NCI-H2107 (cell line): ENCODE measurements at places on chromosomes 12 and 14.
A peak's percentile ranks its signal among the peaks of the same experiment; 100 is the strongest.

GRCh38 chr12:54593725-54594124, 5.3 kb upstream of the PPP1R1A start:
- no peak for DNase-seq

GRCh38 chr12:49111206-49111605, 559 bp upstream of the LMBR1L start:
- DNase-seq, result no peak

GRCh38 chr12:111014547-111014946, 94.2 kb upstream of the MYL2 start:
- no peak for DNase-seq

GRCh38 chr12:32612658-32613614, 66.2 kb upstream of the DNM1L start:
- no peak for DNase-seq

GRCh38 chr12:42372154-42372791, 46.3 kb downstream of the PPHLN1 start:
- peak; percentile 28 for DNase-seq

GRCh38 chr12:75704208-75704607, 192.8 kb upstream of the KRR1 start:
- no peak for DNase-seq

DNA sequence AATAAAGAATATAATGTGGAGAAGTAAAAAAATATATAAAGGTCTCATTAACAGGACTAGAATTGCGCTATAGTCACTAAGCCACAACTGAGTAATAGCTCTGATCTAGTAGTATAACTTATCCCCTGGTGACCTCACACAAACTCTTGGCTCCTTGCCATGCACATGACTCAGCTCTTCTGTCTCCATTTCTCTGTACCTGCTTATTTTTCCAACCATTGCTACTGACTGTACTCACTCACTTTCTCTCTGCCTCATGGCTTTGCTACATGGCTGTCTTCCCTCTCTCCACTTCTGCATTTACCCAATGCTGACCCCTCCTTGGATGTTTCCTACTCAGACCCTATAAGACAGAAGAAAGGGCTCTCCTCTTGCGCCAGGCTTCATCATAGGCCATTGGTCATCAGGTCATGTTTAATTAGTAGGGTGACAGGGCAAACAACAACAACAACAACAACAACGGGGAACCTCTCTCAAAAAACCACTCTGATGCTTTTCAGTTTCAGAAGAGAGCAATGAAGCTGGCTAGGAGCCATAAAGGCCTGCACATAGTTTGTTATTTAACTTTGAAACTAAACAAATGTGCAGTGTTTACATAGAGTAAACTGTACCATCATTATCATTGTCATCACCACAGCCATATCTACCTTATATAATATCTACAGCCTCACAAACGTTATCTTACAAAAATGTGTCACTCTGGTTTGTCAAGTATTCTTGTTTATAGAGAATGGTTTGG, 25.6 kb upstream of the KRAS start:
- no peak for DNase-seq

DNA sequence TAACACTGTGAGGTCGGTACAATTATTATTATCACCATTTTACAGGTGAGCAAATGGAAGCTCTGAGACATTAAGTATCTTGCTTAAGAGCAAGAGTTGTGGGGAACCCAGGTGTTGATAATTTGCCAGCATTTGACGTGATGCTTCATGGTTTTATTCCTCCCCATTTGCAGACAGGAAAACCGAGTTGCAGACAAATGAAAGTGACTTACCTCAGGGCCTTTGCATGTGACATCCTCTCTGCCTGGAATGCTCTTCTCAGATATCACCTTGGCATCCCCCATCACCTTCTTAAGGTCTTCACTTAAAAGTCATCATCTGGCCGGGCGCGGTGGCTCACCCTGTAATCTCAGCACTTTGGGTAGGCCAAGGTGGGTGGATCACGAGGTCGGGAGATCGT, 21.0 kb upstream of the P2RX7 start:
- DNase-seq, result no peak

DNA sequence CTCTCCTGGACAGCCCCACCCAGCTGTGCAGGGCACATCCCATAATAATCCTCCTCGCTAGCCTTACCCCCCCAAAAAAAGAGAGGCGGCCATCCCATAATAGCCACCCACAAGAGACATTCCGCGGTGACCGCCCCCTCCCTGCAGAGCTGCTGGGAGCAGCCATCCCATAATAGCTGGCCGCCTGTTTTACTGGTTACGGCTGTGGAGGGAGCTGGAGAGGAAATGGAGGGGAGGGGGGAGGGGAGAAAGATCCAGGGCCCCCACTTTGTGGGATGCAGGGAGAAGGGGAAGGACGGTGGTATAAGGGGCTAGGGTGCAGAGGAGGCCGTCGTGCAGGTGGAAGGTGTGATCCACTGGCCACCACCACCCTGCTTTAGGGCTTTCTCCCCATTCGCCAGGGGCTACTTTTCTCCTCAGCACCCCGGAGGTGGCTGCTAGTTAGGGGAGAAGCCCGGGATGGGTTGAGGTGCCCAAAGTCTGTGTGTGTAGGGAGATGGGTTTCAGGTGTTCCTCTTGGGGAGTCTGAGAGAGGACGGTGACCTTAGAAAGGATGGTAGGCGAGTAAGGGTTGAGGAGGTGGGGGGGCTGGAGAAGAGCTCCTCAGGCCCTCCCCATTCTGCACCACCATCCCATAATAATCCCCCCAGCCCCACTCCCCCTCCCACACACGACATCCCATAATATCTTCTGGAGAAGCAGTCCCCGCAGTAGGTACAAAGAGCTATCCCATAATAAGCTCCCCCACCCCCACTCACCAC, 6.0 kb upstream of the CHD4 start:
- peak; percentile 59 for DNase-seq

- peak; percentile 9 for DNase-seq
Measured at GRCh38 chr12:45268672-45269411, 52.9 kb downstream of the ANO6 start.

- no peak for DNase-seq
Measured at GRCh38 chr12:120397824-120398540, 29.0 kb upstream of the MSI1 start.

DNA sequence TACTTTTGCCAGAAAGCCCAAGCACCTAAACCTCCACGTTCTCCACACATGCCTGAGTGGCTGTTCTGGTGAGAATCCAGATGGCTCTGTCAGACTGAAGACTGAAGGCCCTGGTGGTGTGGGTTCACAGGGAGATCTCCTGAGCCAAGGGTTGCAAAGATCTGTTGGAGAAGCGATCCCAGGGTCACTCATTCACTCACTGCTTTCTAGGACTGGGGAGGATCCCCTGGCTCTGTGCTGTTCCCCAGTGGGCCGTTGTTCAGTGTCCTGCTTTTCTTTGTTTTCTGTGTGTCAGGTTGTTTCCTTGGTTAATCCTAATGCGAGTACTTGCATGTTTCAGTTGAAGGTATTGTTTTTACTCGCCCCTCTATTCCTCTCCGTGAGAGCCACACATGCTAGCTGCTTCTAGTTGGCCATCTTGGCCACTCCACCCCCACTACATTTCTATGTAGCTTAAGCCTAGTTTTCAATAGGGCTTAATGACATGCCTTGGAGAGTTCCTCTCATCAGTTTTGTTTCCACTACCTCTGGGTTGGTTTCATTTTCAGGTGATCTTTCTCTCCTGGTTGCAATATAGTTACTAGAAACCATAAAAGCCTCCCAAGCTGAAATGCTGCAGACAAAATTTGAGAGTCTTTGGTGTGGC, 144.5 kb upstream of the SLC38A2 start:
- DNase-seq, result no peak

DNA sequence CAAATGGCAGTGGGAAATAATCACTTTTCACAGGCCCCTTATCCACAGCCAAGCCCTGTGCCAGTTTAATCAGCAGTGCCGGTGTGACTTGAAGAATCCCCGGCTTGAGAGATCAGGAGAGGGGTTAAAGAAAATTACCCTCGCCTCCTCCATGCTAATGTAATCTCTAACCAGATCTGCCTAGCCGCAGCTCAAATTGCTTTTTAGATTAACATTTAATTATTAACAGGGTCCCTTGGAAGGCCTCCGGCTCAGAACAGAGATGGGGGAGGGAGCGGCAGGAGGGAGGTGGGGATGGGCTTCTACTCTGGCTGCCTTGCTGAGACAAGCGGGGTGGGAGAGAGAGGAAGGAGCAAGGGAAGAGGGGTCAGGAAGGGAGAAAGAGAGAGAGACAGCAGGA, 24.0 kb downstream of the FAM222A start:
- no peak for DNase-seq

- DNase-seq, result no peak
Measured at GRCh38 chr14:90641168-90641567, 175.1 kb downstream of the TTC7B start.

DNA sequence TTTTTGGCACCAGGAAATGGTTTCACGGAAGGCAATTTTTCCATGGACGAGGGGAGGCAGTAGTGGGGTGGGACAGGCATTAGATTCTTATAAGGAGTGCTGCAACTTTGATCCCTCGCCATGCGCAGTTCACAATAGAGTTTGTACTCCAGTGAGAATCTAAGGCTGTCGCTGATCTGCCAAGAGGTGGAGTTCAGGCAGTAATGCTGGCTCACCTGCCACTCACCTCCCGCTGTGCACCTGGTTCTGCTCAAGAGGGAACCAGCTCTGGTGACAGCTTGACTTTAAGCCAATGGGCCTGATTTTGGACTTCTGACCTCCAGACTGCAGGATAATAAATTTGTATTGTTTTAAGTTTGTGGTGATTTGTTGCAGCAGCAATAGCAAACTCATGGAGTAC, 80.8 kb upstream of the TTC7B start:
- no peak for DNase-seq

GRCh38 chr12:108442067-108442466, 73.0 kb upstream of the FICD start:
- DNase-seq, result no peak

- no peak for DNase-seq
Measured at GRCh38 chr12:20492251-20492760, 124.0 kb downstream of the PDE3A start.

DNA sequence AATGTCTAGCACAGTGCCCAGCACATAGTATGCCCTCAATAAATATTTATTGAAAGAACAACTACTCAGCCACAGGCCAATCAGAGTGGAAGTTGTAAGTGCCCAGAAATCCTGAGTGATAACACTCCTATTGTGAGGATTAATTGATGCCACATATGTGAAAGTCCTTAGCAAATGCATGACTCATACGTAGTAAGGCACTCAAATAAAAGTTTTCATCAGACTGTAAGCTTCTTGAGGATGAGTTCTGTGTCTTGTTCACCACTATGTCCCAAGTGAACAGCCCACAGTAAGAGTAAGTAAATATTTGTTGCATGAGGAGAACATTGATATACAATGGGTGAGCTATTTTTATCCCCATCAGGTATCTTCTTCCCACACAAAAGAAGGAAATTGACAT, 24.7 kb upstream of the ANO6 start:
- no peak for DNase-seq

GRCh38 chr14:99630202-99630601, 14.7 kb upstream of the HHIPL1 start:
- DNase-seq, result no peak

DNA sequence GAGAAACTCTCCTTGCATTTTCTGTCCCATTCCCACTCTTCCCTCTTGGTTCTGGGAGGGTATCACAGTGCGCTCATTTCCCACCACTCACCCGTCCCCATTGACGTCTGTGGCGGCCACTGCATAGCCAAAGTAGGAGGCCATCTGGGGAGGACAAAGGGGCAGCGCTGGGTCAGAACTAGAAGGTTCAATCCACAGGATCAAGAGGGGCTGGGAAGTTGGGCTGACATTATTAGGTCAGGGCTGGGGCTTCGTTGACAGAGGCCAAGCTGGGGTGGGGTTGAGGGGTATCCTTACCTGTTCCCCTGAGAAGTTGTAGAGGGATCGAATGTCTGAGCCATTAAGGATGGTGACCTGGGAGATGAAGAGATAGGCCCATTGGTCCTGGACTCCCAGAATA, 13.5 kb downstream of the ITGA5 start:
- no peak for DNase-seq

GRCh38 chr12:124855275-124855957, 8.2 kb downstream of the SCARB1 start:
- no peak for DNase-seq

DNA sequence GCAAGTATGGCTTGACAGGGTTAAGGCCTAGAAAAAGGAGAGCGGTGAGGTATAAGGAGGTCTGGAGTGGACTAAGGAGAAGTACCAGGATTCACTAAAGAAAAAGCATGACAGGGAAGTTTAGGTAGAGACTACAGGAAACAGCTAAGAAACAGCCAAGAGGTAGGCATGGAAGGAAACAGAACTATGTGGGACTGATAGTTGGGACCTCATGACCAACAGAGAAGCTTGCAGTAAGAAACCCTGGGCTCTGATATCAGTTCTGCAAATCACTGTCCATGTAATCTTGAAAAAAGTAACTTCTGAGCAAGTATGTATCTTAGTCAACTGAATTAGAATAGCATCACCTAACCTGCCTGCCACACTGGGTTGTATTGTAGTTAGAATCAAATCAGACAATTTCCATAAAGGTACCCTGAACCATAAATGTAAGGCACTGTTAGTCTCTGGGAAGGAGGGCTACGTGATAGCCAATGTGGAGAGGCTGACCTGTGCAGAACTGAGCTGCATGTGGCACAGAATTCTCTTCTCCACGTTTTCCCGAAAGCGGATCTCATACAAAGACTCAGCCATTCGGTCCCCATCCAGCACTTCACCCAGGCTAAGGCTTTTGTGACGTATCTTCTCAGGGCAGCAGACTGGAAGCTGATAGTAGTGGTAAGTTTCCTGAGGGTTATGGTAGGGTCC, 912 bp downstream of the TM9SF1 start:
- DNase-seq, result no peak

GRCh38 chr12:92648242-92649031, 54.4 kb upstream of the PLEKHG7 start:
- no peak for DNase-seq

GRCh38 chr12:72995616-72996015, 723.4 kb downstream of the TRHDE start:
- no peak for DNase-seq

GRCh38 chr14:90755661-90756304, 60.4 kb downstream of the TTC7B start:
- no peak for DNase-seq

- DNase-seq, result no peak
Measured at GRCh38 chr14:68576496-68577244, 216.2 kb downstream of the ZFP36L1 start.

- DNase-seq, result no peak
Measured at GRCh38 chr14:20614038-20614840, 23.1 kb upstream of the RNASE12 start.
